Stimulated activated CD4-positive, alpha-beta T cell treated with anti-CD3 and anti-CD28 coated beads, Interleukin-12 subunit alpha, Interleukin-12 subunit beta, amount 100 ng/mL, for 24 hours (primary cell): ENCODE measurements at places on chromosomes 13 and 19.
A peak's percentile ranks its signal among the peaks of the same experiment; 100 is the strongest.

DNA sequence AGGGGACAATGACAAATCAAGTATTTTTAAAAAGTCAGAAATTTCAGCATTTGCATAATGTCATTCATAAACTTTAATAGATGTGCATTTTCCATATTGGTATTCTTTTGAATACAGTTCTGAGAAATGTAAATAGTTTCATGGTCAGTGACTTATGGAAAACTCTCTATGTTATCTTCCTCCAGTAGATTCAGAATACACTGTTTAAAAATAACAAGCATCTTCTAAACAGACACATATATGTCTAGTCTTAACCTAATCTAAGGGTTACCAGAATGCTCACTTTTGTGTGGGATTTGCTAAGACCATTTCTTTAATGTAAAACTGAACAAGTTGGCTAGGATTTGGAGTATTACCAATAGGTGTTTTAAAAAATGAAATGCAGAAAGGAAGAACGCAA is 119.8 kb upstream of the SGCG start:
- no peak for DNase-seq

DNA sequence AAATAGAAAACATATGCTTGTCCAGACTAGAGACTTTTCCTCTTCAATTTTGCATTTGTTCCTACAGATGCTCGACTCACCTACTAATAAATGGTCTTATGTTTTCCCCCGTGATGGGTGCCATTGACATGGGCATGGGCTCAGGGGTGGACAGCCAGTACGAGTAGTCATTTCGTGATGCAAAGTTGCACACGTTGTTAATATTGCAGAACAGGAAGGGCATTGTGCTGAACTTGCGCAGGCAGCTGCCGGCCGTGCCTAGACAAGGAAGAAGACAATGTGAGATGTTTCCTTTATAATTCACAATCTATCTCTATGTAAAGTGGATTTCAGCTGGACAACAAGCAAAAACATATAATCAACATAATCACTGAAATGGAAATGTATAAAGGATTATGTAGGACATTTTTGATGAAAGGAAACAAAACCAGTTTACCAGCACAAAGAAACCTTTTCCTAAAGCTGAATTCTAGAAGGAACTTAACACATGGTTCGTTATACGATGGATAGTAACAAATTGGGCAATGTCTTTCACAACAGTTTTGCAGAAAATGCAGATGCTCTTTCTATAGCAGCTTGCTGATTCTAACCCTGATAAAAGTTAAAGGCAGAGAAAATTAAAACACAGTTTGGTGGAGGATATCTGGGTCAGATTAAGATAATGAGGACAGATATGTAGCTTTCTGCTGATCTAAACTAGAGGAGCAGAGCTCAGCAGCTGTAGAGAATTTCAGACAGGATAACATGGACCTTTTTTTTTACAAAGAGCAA is 145.7 kb downstream of the COL4A1 start:
- DNase-seq: no peak

DNA sequence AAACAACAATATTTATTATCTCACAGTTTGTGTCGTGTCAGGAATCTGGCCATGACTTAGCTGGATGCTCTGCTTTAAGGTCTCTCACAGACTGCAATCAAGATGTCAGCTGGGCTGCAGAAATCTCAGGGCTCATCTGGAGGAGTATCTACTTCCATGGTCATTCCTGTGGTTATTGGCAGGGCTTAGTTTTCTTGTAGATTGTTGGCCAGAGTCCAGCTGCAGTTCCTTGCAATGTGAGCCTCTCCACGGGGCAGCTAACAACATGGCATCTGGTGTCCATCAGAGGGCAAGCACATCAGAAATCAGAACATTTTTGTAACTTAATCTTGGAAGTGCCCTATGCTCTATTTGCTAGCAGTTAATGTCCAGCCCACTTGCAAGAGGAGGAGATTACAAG is 45.7 kb upstream of the TDRD3 start:
- no peak for DNase-seq

DNA sequence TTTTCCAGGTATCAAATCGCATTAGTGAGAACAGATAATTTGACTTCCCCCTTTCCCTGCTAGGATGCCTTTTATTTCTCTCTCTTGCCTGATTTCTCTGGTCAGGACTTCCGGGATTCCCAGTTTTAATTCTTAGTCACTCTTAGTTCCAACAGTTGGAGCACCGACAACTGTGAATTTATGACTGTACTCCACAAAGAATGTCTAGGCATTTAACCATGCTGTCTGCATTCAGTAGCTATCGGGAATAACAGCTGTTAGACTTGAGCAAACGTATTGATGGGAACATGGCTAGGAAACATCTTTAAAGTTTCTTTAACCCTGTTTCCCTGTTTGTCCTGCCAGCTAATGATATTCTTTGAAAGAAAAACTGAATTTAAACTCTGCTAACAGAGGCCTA is 14.1 kb upstream of the SPACA7 start:
- DNase-seq: no peak

GRCh38 chr13:40422588-40423235 is 243.7 kb downstream of the FOXO1 start:
- no peak for DNase-seq

GRCh38 chr13:56906909-56907308 is 233.8 kb upstream of the PRR20A start:
- DNase-seq: no peak

- DNase-seq: no peak
Observed at GRCh38 chr19:2197270-2197669, 33.5 kb downstream of the DOT1L start.

GRCh38 chr13:78402708-78403400 is 200.5 kb downstream of the POU4F1 start:
- DNase-seq: no peak

GRCh38 chr13:111962431-111962891 is 104.5 kb upstream of the SOX1 start:
- DNase-seq: no peak

- DNase-seq: no peak
Observed at GRCh38 chr13:69935043-69935442, 172.6 kb upstream of the ATXN8OS start.

GRCh38 chr19:11264452-11265176 is 2.3 kb upstream of the DOCK6 start:
- no peak for DNase-seq

DNA sequence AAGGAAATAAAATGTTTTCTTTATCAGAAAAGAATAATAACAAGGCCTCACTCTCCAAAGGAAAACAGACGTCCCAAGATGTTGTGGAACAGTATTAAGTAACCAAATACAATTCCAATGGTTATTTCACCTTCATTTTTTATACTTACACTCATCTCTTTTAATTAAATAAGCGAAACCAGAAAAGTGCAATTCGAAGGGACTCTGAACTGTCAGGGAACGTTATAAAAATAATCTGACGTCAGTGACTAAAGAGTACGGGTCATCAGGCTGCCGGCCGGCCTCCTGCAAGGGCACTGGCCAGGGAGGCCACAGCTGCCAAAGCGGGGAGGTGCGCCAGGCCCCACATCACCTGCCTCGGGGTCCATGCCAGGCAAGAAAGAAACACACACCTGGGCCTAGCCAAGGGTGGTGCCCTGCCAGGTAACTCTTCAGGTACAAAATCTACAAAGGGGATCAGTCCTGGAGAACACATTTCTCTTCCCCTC is 61.2 kb downstream of the CDADC1 start:
- no peak for DNase-seq

- DNase-seq: no peak
Observed at GRCh38 chr19:31331536-31331935, 17.7 kb downstream of the TSHZ3 start.

GRCh38 chr19:3096267-3096901 is 2.2 kb downstream of the GNA11 start:
- no peak for DNase-seq

- no peak for DNase-seq
Observed at GRCh38 chr13:29361716-29362115, 233.8 kb downstream of the SLC7A1 start.

- DNase-seq: no peak
Observed at GRCh38 chr13:48733739-48734335, 80.1 kb downstream of the CYSLTR2 start.

DNA sequence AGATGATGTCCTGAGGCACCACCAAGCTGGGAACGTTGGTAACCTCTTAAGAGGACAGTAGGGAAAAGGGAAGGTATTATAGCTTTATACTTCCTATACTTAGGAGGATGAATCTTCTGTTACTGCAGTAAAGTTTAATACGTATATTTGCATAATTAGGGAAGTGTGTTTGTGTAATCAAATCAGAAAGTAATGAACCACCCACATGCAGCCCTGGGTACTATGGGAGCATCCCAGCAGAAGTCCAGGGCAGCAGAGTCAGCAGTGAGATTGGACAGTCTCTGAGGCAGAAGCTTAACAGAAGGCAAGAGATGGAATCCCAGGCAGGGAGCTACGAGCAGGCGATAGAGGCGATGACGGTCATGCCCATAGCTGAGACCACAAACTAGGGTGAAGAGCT is 12.5 kb downstream of the SAFB start:
- no peak for DNase-seq

DNA sequence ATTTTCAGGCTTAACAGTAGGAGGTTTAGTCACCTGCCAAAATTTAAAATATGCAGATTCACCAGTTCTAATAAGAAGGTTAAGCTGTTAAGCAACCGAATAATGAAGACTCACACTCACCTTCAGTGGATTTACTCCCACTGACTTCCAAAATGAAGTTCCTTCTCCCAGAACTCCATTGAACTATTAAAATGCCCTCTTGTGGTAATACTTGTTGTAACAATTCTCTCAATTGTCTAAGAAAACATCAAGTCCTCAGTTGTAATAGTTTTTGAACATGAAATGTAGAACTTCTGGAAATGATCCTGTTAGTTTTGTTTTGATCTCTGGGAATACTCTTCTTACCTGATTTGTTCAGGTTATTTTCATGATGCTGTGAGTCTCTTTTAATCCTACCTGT is 522.0 kb upstream of the ATXN8OS start:
- no peak for DNase-seq

- DNase-seq: no peak
Observed at GRCh38 chr19:30778061-30778460, 405.9 kb downstream of the ZNF536 start.

DNA sequence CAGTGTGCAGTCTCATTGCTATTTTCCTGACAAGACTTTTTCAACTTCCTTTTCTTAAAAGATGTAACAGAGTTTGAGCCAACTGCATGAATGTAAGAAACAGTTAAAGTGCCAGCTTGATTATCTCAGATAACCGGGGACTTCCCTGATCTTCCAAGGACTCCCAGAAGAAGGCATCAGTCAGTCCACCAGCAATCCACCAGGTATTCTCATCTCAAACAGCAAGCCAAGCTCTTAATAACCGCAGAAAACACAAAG is 350.1 kb downstream of the LIG4 start:
- DNase-seq: no peak

- no peak for DNase-seq
Observed at GRCh38 chr13:34671137-34671536, 270.9 kb upstream of the NBEA start.

DNA sequence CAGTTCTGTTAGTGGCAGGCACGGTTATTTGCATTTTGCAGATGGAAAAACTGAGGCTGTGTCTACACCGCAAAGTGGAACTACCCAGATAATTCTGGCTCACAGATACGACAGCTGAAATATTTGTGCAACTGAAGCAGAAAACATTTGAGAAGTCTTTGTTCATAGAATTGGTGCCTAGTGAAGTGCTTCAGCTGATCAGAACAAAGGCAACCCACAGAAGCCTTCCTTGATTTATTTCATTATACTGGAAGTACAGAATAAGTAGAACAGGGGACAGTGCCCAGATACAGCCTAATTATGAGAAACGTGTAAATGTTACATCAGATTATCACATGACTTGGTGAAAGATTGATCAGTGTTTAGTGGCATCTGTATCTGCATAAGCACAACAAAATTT is 73.4 kb upstream of the RAP2A start:
- DNase-seq: no peak

GRCh38 chr13:85737952-85738351 is 61.3 kb downstream of the SLITRK6 start:
- DNase-seq: no peak

GRCh38 chr13:99566125-99567083 is 65.1 kb downstream of the TM9SF2 start:
- DNase-seq: no peak

- DNase-seq: no peak
Observed at GRCh38 chr19:43286096-43286495, 16.8 kb upstream of the PSG9 start.

GRCh38 chr13:92187378-92187989 is 789.1 kb downstream of the GPC5 start:
- no peak for DNase-seq

DNA sequence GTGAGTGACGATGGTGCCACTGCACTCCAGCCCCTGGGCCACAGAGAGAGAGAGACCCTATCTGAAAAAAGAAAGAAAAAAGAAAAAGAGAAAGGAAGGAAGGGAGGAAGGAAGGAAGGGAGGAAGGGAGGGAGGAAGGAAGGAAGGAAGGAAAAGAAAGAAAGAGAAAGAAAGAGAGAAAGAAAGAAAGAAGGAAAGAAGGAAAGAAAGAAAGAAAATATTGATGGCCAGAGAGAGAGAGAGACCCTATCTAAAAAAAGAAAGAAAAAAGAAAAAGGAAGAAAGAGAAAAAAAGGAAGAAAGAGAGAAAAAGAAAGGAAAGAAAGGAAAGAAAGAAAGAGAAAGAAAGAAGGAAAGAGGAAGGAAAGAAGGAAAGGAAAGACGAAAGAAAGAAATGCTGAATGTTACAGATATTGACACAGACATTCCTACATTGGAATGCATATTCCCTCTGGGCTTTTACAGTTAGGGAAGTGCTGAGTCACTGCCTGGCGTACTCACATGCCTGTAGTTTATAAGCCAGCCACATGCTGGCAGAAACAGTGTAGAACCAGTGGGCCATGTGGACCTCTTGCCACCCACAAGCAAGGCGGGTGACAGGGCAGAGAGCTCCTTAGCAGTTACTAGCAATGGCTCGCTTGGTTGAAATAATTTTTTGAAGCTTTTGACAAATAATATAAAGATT is 34.6 kb upstream of the SLC46A3 start:
- DNase-seq: no peak

GRCh38 chr19:10105509-10106099 is 558 bp upstream of the PPAN start:
- DNase-seq: peak; percentile 68

DNA sequence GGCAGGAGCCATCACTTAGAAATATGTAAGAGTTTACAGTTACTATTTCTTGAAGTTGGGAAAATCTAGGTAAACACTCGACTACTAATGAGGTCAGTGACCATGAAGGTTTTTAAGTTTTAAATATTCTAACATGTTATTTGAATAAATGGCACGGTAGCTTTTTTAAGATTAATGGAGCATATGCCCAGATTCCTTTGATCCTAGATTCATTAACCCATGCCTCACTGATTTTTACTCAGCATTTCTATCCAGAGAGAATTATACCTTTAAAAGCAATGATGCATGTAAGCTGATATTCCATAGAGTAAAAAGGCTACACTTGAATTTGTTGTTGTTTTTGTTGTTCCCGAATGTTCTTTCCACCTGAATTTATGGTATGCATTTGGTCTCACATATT is 541.4 kb downstream of the DACH1 start:
- no peak for DNase-seq

GRCh38 chr19:30444253-30444671 is 72.1 kb downstream of the ZNF536 start:
- DNase-seq: no peak

- no peak for DNase-seq
Observed at GRCh38 chr19:426725-427445, 17.9 kb upstream of the C2CD4C start.
